ENCODE measurements at places on chromosomes 3 and 15. TPM values are rescaled to one million over a fixed set of nuclear protein-coding genes. Genes with fewer than 3 reads are reported as not detected.

- no peak for DNase-seq
Observed at GRCh38 chr15:25183581-25184251, 228.9 kb downstream of the SNRPN start.

DNA sequence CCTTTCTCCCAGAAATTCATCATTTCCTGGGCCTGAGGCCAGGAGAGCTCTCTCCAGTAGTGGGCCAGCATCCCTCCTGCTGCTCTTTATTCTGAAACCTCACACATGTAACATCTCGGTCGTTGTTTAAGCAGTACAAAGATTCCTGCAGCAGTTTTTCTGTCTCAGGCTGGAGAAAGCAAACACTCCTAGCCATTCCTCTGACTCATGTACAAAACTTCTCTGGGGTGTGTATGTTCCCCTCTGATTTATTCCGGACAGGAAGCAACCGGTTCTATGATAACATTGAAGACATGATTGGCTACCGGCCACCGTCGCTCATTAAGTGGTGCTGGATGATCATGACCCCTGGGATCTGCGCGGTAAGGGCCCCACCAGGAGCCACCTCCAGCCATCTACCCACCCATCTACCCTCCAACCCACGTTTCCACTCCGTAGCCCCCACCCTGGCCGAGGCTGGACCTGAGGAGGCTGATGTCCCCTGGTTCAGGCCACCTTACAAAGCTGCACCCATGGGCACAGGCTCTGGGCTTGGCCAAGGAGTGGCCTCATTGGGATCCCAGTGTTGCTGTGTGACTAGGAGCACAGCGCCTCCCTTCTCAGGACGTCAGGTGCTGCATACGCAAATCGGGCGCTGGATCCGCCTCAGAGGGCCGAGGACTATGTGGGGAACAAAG lies 58.6 kb upstream of the SLC6A1 start:
- no peak for DNase-seq

The AADAC gene
- not detected for total RNA-seq

The ISLR2 gene
- total RNA-seq = 0.58 TPM

The ZNF620 gene
- total RNA-seq = 20.2 TPM
